Activated CD4-positive, alpha-beta memory T cell treated with anti-CD3 and anti-CD28 coated beads for 36 hours (primary cell): ENCODE measurements at places on chromosomes 13 and 19. TPM values are rescaled to one million over a fixed set of nuclear protein-coding genes. Genes with fewer than 3 reads are reported as not detected.

ADGRE1 gene
- 6.8 TPM for total RNA-seq

- no peaks in the 10 kb centered on the region for H3K27me3 ChIP-seq
- peaks cover 41% of the 10 kb centered on the region for H3K4me1 ChIP-seq
- DNase-seq: no peak
- peaks cover 35% of the 10 kb centered on the region for H3K36me3 ChIP-seq
Measured at GRCh38 chr13:49494645-49495044, 1.1 kb upstream of the PHF11 start.

DNA sequence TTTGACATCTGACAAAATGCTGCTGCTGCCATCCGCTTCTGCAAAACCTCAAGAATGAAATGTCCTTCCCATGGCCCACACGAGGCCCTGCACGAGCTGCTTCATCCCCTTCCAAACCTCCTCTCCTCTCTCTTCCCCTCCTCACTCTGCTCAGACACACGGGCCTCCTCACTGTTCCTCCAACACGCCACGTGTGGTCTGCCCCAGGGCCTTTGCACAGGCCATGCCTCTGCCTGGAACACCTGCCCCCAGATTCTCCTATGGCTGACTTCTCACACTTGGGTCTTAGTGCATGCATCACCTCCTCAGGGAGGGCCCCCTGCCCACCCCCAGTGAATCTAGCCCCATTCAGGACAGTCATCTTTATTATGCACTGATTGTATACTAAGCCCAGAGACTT is 15.9 kb downstream of the NRTN start:
- H3K27ac ChIP-seq: no peak overlapping the region
- no peak overlapping the region for H3K4me3 ChIP-seq
- H3K27me3 ChIP-seq: no peaks in the 10 kb centered on the region
- DNase-seq: no peak

- no peak overlapping the region for H3K4me3 ChIP-seq
- peaks cover 3% of the 10 kb centered on the region for H3K36me3 ChIP-seq
- DNase-seq: peak; percentile 17
- no peak overlapping the region for H3K27ac ChIP-seq
Measured at GRCh38 chr19:49761625-49762311, 1.3 kb downstream of the TSKS start.

DENND1C gene
- 62.1 TPM for total RNA-seq

DNA sequence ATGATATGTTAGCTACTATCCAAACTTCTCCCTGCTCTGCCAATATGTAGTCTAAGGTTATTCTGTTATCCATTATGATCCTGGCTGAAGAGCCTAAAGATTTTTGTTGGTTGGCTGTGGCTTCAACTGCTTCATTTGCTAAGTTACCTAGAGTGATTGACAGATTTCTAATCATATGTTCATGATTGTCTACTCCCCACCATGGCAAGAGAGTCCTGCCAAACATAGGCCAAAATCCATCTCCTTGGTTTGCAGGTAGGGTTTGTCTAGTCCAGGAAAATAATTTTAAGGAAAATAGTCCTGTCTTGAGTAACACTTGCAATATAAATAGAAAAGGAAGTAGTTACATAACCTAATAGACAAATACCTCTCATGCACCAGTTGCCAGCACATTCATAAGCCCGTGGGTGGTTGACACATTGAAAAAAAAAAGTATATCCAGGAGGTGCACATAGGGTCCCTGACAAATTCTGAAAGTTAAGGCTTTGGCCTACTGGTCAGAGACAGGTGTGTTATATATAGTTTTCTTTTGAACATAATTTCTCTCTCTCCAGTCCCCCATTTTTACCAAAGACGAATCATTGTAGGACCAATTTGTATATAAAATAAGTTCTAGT is 5.4 kb upstream of the CBY2 start:
- no peak overlapping the region for H3K4me3 ChIP-seq
- no peak for DNase-seq
- peaks cover 37% of the 10 kb centered on the region for H3K4me1 ChIP-seq
- H3K27me3 ChIP-seq: peaks cover 8% of the 10 kb centered on the region
- H3K27ac ChIP-seq: peak overlapping the region; percentile 34

DNA sequence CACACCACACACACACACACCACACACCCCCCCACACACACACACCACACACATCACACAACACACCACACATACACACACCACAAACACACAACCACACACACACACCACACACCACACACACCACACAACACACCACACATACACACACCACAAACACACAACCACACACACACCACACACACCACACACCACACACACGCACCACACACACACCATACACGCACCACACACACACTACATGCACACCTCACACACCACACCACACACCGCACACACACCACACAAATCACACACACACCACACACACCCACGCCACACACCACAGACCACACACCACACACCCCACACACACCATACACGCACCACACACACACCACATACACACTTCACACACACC is 83.5 kb downstream of the ZNF557 start:
- H3K27me3 ChIP-seq: no peaks in the 10 kb centered on the region
- H3K4me3 ChIP-seq: no peak overlapping the region
- no peaks in the 10 kb centered on the region for H3K4me1 ChIP-seq
- no peaks in the 10 kb centered on the region for H3K36me3 ChIP-seq
- no peak overlapping the region for H3K27ac ChIP-seq

DNA sequence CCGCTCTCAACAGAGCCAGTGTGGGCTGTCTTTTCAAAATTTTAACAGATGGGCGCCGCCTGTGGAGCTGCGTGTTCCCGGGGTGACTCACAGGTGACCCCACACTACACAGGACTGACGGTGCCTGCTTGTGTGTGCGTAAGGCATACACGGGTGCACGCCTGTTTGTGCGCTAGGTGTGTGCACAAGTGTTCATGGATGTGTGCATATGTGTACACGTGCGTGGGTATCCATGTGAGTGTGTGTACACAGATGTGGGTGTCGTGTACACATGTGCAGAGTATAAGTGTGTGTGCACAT is 92.7 kb upstream of the SOX1 start:
- peaks cover 13% of the 10 kb centered on the region for H3K27me3 ChIP-seq
- H3K27ac ChIP-seq: no peak overlapping the region
- no peak overlapping the region for H3K4me3 ChIP-seq

WDR87 gene
- total RNA-seq: not detected

DNA sequence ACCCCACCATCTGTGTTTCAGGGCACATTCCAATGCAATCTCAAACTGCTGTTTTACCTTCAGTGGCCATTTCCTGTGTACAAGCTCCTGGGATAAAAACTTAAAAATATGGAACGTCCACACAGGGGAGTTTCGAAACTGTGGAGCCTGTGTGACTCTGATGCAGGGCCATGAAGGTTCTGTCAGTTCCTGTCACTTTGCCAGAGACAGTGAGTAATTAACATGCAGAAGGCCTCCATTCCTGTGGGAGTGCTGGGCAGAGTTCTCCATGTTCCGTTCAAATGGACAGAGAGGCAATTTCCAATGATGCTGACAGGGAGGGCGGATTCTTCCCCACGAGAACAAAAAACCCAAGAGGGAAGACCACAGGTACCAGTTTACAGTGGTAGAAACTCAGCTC is 24.4 kb downstream of the WDR88 start:
- H3K36me3 ChIP-seq: no peaks in the 10 kb centered on the region
- H3K27me3 ChIP-seq: no peaks in the 10 kb centered on the region
- no peak for DNase-seq
- peaks cover 28% of the 10 kb centered on the region for H3K4me1 ChIP-seq
- no peak overlapping the region for H3K27ac ChIP-seq

GRCh38 chr19:56508290-56508778 is 679 bp downstream of the ZNF471 start:
- H3K27ac ChIP-seq: no peak overlapping the region
- peaks cover 5% of the 10 kb centered on the region for H3K4me1 ChIP-seq
- H3K27me3 ChIP-seq: peaks cover 8% of the 10 kb centered on the region
- DNase-seq: no peak
- no peak overlapping the region for H3K4me3 ChIP-seq
- H3K36me3 ChIP-seq: peaks cover 18% of the 10 kb centered on the region

GRCh38 chr13:26964278-26965250 is 204.0 kb upstream of the GPR12 start:
- H3K27me3 ChIP-seq: no peaks in the 10 kb centered on the region
- H3K4me1 ChIP-seq: no peaks in the 10 kb centered on the region
- no peak for DNase-seq
- no peaks in the 10 kb centered on the region for H3K36me3 ChIP-seq
- H3K27ac ChIP-seq: no peak overlapping the region

DNA sequence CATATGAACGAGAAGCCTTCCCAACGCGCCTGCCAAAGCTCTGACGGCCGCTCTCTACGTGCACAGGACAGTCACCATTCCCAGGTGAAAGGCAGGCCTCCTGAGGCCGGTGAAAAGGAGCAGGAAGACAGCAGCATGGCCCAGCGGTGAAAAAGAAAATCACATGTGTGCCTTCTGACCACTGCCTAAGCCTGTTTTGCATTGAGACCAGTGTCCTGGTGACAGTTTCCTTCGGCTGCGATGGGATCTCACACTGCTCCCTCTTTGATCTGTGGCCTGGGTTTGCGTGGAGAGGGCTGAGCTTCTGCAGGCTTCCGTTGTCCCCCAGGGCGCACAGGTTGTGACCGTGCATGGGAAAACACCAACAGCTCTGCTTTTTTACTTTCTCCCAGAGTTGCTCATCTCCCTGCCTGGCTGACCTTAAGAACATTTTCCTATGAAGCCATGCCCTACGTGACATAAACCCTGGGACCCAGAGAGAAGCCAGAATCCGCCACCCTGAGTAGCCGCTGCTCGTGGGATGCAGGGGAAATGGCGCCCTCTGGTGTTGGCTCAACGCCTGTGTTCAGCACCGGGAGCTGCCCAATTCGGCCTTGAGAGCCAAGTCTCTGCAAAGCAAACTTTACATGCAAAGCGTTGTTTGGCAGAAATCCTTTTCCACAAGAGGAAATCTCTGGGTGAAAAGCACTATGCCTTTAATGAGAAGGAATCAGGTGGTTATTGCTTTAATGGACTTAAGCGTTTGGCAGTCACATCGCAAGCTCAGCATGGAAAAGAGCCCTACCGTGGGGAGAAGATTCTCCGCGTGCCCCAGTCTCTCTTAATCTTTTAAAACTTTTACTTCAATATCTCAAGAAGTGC is 112.2 kb upstream of the GPR12 start:
- H3K27me3 ChIP-seq: peaks cover 4% of the 10 kb centered on the region
- no peaks in the 10 kb centered on the region for H3K36me3 ChIP-seq
- no peak overlapping the region for H3K4me3 ChIP-seq
- DNase-seq: peak; percentile 68
- H3K4me1 ChIP-seq: no peaks in the 10 kb centered on the region

DNA sequence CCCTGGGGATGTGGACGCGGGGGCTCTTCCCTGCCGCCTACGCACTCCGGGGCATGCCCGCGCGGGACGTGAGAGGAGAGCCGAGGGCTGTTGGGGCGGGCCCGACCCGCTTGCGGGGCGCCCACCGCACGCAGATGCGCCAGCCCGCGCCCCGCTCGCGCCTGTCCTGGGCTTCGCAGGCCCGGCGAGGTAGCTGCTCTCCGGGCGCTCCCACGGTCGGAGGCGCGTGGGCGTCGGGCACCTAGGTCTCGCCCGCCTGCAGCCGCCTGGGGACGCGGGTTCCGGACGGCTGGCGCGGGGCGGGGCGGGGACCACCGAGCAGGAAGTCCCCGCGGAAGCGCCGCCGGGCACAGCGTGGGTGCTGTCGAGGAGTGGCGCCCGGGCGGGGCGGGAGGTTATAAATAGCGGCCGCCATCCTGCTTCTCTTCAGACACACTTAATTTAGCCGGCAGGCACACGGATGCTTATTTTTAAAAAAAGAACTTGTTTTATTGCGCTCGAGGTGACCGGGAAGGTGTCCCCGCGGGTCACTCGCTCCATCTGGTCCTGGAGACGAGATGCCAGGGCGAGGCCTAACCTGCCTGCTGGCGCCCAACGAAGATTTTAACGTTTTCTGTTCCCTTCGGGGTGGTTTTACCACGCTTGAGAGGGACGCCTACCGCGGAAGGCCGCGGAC is 561 bp upstream of the GJA3 start:
- peak; percentile 66 for DNase-seq
- H3K27ac ChIP-seq: no peak overlapping the region
- peak overlapping the region; percentile 68 for H3K4me3 ChIP-seq
- H3K4me1 ChIP-seq: peaks cover 13% of the 10 kb centered on the region

GRCh38 chr19:12668932-12669269 is 2.3 kb downstream of the WDR83 start:
- peak overlapping the region; percentile 97 for H3K27ac ChIP-seq
- peaks cover 52% of the 10 kb centered on the region for H3K4me1 ChIP-seq
- H3K27me3 ChIP-seq: no peaks in the 10 kb centered on the region
- DNase-seq: peak; percentile 80

CEACAM7 gene
- not detected for total RNA-seq

- no peaks in the 10 kb centered on the region for H3K27me3 ChIP-seq
- peaks cover 6% of the 10 kb centered on the region for H3K36me3 ChIP-seq
- no peak for DNase-seq
- no peak overlapping the region for H3K27ac ChIP-seq
- H3K4me1 ChIP-seq: no peaks in the 10 kb centered on the region
Measured at GRCh38 chr19:45303269-45304060, 19.2 kb downstream of the CKM start.

- peak overlapping the region; percentile 99 for H3K27ac ChIP-seq
- peaks cover 61% of the 10 kb centered on the region for H3K4me1 ChIP-seq
- peak; percentile 25 for DNase-seq
- H3K4me3 ChIP-seq: peak overlapping the region; percentile 95
- H3K36me3 ChIP-seq: peaks cover 55% of the 10 kb centered on the region
- no peaks in the 10 kb centered on the region for H3K27me3 ChIP-seq
Measured at GRCh38 chr19:43752287-43752875, 2.4 kb downstream of the SMG9 start.

DNA sequence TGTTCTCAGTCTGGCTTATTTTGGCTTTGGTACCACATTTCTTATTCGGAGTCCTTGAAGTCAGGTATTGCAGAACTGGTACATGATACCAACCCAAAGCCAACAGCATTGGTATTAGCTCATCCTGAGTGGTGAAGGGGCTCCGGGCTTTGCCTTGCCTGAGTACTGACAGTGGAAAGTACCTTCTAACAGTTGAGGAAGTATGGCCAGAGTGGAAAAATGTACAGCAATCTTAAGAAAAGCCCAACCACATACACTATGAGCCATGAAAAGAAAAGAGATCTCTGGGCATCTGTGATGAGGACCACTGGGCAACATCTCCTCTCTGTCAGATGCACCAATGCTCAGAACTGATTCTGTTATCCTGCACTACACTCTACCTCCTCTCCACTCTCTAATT is 8.3 kb downstream of the LCP1 start:
- H3K4me1 ChIP-seq: peaks cover 92% of the 10 kb centered on the region
- peaks cover 79% of the 10 kb centered on the region for H3K36me3 ChIP-seq
- peak overlapping the region; percentile 62 for H3K4me3 ChIP-seq
- H3K27ac ChIP-seq: peak overlapping the region; percentile 86
- peak; percentile 62 for DNase-seq

DNA sequence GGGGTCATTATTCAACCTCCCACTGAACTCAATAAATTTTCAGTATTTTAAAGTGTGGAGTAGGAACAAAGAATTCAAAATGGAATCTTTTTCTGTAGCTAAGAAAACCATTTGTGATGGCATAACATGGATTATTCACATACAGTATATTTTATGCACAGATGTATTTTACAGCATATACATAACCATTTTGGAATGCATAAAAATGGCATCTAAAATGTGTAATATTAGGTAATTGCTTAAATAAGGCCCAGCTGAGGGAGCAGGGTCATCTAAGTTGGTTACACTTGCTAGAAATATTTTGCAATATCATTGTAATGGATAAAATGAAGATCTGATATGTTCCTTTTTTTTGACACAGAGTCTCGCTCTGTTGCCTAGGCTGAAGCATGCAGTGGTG is 146.9 kb downstream of the LMO7 start:
- H3K27ac ChIP-seq: no peak overlapping the region
- peaks cover 23% of the 10 kb centered on the region for H3K36me3 ChIP-seq
- no peak for DNase-seq
- no peaks in the 10 kb centered on the region for H3K4me1 ChIP-seq
- H3K27me3 ChIP-seq: no peaks in the 10 kb centered on the region
- H3K4me3 ChIP-seq: no peak overlapping the region

GRCh38 chr19:12936582-12936981 is 1.8 kb upstream of the CALR start:
- H3K36me3 ChIP-seq: peaks cover 43% of the 10 kb centered on the region
- no peak for DNase-seq
- H3K4me3 ChIP-seq: peak overlapping the region; percentile 6
